ENCODE measurements at places on chromosomes 5 and 9.
A peak's percentile ranks its signal among the peaks of the same experiment; 100 is the strongest.

- DNase-seq = no peak
These were observed 94.1 kb upstream of the TAF11L2 start for GRCh38 chr5:17403695-17404490.

DNA sequence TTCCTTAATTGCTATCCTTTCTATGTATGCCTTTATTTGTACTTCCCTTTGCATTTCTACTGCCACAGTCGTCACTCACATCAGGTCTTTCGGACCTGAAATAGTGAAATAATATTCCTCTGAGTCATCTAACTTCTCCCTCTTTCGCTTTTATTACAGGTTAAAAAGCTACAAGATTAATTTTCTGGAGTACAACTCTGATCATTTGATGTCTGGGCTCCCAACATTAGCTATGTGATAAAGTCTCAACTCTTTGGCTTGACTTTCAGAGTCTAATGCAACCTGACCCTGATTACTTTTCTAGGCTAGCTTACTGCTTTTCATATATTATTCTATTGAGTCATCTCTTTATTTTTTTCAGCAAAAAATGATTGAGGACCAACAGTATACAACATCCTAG lies 638.8 kb upstream of the WWC1 start:
- DNase-seq = no peak

- no peak for DNase-seq
These were observed 55.0 kb upstream of the CDH12 start for GRCh38 chr5:22908129-22908528.

- DNase-seq = peak; percentile 54
These were observed 1.1 kb downstream of the GALNT10 start for GRCh38 chr5:154191467-154192261.

- DNase-seq = no peak
These were observed 24.5 kb upstream of the TOR1B start for GRCh38 chr9:129778469-129778868.
